ENCODE measurements at places on chromosomes 11 and 22.

DNA sequence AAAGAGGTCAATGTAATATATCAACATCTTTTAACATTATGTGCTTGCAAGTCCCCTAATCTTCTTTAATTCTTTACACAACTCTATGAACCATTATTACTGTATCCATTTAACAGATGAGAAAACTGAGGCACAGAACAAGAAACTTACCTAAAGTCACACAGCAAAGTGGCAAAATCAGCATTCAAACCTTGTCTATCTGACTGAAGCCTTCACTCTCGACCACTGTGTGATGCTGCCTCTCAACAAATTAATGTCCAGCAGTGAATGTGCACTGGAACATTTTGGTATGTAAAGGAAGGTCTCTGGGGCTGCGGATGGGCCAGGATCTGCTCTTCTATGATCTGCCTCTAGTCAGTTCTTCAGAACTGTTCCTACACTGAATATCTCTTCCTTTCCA, 42.1 kb downstream of the PRCP start:
- DNase-seq: no peak

- peak; percentile 38 for DNase-seq
Measured at GRCh38 chr11:86152006-86152862, 83.3 kb upstream of the PICALM start.

DNA sequence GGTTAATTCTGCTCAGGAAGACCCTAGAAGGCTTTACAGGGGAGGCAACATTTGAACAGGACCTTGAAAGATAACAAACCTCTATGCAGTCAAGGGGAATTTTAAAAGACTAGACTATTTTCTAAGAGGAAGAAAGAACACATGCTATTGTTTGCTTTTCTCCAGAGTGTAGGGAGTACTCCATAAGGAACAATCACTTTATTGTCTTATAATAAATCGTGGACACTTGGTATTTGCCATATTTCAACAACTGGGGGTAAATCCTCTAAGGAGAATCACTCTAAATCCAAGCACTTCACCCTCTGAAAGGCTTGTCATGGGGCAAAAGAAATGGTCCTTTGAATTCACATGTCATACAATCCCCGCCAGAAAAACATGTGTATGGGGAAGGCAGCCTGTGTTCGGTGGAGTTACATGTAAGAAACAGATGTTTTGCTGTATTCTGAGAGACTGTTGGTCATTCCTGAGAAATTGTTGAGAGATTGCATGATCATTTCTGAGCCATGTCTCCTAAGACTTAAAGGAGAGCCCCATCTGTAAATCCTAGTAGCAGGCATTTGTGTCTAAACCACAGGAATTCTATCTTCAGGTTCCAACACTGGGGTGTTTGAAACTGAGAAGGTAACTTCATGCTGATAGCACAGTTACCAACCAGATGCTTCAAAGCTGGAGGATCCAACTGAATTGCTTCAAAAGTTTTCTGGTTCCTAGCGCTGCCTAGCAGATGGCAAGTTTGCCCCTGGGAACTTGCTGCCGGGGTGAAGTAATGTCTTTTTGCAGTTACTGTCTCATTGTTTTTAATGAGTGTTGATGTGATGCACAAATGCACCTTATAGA, 66.8 kb downstream of the FZD4 start:
- no peak for DNase-seq

- no peak for DNase-seq
Measured at GRCh38 chr22:28379951-28380350, 299.7 kb downstream of the TTC28 start.

DNA sequence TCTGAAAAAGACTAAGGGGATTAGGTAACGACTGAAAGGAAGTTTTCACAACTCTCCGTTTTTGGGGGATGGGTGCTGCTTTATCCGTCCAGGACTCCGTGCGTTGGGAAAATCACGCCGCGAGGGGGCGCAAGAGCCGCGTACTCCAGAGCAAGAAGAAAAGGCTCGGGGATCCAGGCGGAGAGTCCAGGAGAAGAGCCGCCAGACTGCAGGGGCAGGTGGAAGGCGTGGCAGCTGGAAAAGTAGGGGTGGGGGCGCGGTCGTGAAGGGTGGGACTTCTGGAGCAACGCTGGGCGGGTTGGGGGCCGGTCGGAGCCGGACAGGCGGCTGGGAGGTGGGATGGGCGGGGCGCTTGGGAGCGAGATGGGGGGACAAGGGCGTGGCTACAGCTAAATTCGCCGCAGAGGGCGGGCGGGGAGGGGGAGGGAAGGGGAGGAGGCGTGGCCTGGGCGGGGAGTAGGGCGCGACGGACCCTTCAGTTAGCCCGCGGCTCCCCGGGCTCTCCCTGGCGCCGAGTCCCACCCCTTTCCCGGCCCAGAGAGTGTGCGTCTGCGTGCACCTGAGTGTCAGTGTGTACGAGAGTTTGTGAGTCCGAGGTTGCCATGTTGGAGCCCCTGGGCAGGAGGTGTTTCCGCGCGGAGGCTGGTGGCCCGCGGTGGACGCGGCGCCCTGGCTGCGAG, 613 bp upstream of the ARHGEF17 start:
- peak; percentile 98 for DNase-seq

DNA sequence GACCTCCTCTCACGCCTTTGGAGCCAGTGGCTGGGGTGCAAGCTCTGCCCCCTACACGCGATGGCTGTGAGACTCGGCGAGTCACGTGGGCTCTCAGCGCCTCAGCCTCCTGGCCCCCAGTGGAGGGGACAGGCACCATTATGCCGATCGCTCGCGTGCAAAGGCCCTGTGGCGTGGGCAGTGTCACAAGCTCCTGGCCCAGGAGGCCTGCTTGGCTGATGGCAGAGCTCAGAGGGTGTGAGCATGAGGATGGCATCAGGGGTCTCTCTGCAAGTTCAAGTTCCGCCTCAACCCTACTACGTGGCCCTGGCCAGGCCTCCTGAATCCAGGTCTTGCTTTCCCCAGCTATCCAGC, 90.8 kb upstream of the KCNQ1OT1 start:
- no peak for DNase-seq

DNA sequence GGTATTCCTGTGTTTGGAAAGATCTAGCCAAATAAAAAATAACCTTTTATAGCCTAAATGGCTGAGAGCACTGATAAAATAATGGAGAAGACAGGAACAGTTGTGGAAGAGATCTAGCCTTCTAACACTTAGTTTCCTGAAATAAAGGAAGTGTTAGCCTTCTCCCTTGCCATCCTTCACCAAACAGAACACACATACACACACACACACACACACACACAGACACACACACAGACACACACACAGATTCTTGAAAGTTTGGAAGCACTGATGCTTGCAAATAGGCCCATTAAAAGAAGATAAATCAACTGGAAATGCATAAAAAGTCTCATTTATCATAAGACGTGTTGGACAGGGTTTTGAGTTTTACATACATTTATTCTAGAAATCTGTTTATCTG, 37.5 kb downstream of the KIRREL3 start:
- DNase-seq: no peak

DNA sequence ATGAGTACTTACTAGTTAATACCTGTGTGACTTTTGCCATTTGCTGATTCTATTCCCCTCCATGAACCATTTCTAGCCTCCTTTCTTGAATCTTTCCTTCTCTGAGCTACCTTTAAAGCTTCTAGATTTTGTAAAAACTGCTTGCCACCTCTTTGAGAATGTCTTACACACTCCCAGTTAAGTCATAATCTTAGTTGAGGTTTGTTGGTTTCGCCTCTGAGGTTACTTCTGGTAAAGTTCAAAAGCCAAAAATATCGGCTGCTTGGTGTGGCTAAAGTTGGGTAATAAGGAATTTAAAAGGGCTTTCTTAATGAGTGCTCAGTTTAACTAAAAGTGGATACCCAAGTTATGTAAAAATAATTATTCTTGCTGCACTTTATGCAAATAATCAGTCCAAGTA, 10.4 kb upstream of the GLYAT start:
- DNase-seq: no peak

DNA sequence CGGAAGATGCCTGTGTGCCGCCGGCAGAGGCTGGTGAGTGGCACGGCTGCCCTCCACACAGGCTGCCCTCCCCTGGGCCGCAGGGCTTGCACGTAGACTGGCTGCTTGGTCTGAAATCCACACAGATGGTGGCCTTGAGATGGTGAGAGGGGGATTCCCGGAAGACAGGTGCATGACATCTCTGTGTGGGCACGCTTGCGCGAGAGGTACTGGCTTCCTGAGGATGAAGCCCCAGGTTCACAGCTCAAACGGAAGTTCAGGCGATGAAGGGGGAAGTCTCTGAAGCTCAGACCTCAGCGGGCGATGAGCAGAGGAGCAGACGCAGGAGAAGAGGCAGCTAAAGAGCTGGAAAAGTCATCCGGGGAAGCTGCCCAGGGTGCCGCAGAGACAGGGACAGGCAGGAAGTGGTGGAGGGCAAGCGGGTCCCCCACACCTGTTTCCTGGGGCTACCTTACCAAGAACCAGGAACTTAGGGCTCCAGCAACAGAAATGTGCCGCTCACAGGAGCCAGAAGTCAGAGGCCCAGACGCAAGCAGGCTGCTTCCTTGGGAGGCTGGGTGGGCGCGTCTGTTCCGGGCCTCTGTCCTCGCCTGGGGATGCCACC, 7.2 kb downstream of the CRELD2 start:
- DNase-seq: no peak

DNA sequence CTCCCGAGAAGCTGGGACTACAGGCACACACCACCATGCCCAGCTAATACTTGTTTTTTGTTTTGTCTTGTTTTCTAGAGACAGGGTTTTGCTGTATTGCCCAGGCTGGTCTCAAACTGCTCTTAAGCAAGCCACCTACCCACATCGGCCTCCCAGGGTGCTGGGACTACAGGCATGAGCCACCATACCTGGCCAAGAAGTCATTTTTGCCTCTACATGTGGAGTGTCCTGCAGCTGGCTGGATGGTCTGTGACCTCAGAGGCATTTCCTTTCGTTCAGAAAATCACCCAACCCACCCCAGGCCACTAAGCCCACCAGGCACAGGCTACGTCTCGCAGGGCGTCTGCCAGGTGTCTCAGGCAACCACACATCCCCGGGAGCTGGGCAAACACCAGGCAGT, 12.8 kb downstream of the SHANK2 start:
- no peak for DNase-seq

- no peak for DNase-seq
Measured at GRCh38 chr22:33397381-33397907, 339.3 kb upstream of the SYN3 start.

DNA sequence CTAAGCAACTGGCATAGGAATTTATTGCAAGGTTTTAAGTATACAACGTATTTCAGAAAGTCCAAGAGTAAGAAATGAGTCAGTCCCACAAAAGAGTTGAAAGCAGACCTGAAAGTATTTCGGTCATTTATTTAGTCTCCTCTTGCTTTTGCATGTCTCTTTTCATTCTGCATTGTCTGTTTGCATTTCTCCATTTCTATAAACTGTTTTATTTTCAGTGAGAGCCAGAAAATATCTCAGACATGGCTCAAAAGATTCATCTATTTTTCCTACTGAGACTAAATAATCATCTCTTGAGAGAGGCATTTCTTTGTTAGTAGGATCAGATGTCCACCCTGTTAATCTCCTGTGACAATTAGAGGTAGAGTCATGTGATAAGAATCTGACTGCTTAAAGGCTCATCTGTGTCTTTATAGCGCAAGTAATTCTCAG, 219.1 kb upstream of the CCDC179 start:
- no peak for DNase-seq

- peak; percentile 79 for DNase-seq
Measured at GRCh38 chr11:65493367-65494176, 5.3 kb upstream of the MALAT1 start.

GRCh38 chr11:118911880-118912741, 13.6 kb downstream of the BCL9L start:
- DNase-seq: peak; percentile 98

DNA sequence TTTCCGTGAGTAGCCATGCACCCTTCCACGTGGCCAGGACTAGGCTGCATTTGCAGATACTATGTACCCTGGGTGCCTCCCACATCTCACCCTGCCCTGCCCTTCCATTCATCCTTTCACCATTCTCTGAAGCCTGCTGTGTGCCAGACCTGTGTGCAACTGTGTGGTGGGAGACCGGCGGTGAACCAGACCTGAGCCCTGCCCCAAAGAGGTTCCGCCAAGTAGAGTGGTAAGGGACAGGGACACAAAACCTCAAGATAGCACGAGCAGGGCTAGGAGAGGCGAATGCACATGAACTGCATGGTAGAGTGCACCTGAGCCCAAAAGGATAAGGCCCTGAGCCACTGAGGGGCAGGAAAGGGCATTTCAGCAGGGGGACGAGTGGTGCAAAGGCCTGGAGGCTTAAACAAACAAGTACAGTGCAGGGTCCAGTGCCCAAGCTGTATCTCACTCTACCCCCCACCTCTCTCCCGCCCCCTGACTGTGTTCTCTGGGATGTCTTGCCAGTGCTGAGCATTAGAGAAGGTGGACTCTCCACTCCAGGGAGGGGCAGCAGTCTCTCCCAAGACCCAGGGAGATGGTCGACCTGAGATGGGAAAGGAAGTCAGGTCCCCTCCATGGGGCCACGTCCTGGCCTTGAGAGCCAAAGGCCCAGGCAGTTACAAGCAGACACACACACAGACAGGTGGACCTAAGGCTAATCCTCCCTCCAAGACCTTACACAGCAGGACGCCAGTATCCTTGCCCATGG, 14.1 kb upstream of the ARAP1 start:
- peak; percentile 80 for DNase-seq

GRCh38 chr22:34080433-34080832, 160.2 kb upstream of the LARGE1 start:
- no peak for DNase-seq

GRCh38 chr11:128468111-128468510, 119.2 kb downstream of the ETS1 start:
- DNase-seq: no peak

DNA sequence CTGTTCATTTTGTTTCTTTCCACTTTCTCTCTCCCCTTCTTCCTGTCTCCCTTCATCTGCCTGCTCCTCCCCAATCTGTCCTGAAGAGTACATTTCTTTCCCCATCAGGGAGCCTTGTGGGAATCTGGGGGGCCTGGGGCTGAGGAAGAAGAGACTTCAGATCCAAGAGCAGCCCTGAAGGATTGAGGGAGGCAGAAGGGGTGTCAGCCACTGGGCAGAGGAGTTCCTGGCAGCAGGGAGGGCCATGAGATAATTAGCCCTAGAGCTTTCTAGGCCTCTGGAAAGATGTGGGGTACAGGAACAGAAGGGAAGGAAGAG, 24.4 kb upstream of the OAF start:
- DNase-seq: no peak

DNA sequence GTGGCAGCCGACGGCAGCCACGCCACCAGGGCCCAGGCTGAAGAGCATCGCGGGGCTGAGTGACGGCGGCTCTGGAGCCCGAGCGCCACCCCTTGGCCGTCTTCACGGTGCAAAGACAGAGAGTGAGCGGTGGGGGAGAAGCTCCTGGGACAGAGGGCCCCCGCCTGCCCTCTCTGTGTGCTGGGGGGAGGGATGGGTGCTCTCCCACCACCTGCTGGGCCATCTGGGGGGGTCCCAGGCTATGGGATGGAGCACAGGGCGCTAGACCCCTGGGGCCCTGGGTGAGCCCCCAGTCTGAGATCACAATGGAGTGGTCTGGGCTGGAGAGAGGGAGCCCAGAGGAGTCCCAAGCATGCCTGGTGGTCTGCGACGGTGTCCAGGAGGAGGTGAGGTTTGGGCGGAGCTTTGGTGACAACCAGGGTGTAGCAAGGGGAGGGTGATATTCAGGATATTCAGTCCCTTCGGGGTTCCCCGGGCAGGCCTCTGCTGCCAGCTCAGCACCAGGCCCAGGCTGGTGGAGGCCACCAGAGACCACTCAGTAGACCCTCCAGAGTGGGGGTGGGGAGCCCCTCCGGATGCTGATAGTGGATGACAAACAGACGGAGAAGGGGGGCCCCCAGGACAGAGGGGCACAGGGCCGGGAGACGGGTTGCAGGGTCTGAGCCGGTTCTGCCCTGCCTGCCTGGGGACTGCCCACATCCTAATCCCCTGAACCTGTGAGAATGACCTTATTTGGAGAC, 78.1 kb upstream of the PRR5 start:
- DNase-seq: peak; percentile 51
